ENCODE measurements at places on chromosomes 5 and 9.
A peak's percentile ranks its signal among the peaks of the same experiment; 100 is the strongest.

- DNase-seq, result no peak
Observed at GRCh38 chr5:73678807-73679206, 52.8 kb downstream of the ARHGEF28 start.

DNA sequence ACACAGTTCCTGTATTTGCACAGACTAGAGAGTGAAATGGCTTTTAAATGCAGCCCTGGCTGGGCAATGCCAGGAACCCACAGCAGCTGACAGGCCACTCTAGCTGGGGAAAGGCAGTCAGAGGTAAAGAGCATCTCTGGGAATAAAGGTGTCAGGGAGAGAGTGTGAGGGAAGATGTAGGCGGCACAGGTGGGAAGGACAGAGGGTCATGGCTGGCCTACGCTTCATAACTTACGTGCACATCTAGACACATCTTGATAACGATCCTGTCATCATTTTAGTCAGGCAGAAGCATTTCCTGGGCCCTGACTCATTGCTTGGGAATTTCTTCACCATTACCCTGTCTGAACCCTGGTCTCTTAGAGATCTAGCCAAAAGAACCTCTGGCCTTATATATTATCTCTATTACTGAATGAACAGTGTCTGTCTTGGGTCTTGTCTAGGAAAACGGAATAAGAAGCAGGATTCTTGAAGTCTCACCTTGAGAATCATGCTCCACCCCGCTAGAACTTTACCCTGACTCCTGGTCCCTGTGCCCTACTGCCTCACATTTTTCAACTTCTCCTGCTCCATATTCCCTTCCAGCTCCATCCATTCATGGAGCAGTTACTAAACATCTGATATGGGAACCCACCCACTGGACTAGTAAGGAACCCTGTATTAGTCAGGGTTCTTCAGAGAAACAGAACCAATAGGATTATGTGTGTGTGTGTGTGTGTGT, 106.4 kb upstream of the ELL2 start:
- no peak for DNase-seq

GRCh38 chr5:6328173-6328572, 50.2 kb downstream of the MED10 start:
- no peak for DNase-seq

DNA sequence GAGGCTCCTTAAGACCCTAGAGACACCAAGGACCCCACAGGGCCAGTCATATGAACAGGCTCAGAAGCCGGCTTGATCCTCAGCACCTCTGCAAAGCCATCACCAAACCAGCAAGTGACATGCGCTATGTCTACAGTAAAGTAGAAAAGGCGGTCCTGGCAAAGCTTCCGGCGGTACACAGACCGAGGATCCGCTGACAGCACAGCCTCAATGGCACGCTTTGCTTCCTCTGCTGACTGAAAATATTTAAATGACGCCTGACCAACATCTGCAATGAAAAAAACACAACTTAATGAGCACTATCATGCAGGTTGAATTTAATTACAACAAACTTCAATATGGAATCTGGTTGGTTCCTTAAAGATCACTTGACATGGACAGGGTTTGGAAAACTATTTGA, 17.6 kb downstream of the TRMO start:
- DNase-seq, result no peak

- DNase-seq, result no peak
Observed at GRCh38 chr5:174718880-174719610, 5.3 kb upstream of the MSX2 start.

- DNase-seq, result no peak
Observed at GRCh38 chr9:95841377-95841776, 34.1 kb upstream of the ERCC6L2 start.

DNA sequence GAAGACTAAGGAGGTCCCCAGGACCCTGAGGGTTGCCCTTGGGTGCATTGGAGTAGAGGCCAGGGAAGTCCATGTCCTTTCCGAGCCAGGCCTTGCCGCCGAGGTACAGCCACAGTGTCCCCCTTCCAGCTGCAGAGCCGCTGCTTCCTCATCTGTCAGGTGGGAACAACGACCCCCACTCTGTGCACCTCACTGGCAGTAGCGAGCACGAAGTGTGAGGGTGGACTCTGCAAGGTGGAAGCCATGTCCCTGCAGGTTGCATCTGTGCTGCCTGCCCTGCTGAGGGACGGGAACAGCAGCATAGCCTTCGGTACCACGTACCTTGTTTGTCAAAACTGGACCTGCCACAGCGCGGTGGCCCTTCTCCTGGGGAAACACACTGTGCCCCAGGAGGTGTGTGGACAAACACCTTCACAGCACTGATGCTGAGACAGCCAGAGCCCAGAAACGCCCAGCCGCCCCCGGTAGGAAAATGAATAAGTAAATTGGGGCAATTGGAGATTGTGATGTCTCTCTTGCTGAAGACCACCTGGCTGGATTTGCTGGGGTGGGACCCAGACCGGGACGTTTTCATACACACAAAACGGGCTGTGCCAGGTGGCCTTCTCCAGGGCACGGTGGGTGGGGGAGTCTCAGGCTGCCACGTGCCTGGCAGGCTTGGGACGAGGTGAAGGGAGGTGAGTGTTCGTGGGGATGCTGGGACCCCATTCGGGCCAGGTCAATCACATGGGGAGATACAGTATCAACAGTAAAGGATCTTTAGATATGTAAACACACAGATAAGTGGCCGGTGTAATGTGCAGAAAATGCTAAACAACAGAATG, 157.3 kb downstream of the RXRA start:
- DNase-seq, result no peak

GRCh38 chr5:175922192-175922885, 45.8 kb downstream of the THOC3 start:
- no peak for DNase-seq

GRCh38 chr5:38070304-38070950, 187.9 kb upstream of the EGFLAM start:
- DNase-seq, result no peak

GRCh38 chr9:116327701-116328405, 174.3 kb downstream of the PAPPA start:
- DNase-seq, result no peak

- no peak for DNase-seq
Observed at GRCh38 chr5:40909264-40909663, at the start of gene C7. Gene C7, plus strand, starts transcription at chr5:40909497. Its CDS starts 114 bp downstream, at chr5:40909611.

- DNase-seq, result no peak
Observed at GRCh38 chr5:149817539-149818060, 87.5 kb downstream of the PPARGC1B start.

- DNase-seq, result no peak
Observed at GRCh38 chr9:127411122-127411521, 13.1 kb upstream of the ZNF79 start.

DNA sequence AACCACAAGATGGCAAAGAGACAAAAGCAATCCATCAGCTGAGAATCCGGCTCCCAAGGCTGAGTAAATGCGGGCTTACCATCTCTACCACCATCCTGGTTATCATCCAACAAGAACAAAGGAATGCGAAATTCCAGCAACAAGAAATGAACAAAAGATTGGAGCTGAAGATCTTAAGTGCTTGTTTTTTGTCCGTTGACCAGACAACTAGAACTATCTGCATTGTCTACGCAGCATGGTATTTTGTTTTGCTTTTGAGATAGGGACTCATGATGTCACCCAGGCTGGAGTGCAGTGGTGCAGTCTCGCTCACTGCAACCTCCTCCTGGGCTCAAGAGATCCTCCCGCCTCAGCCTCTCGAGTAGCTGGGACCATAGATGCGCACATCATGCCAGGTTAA, 88.9 kb downstream of the ZNF366 start:
- DNase-seq, result no peak

GRCh38 chr9:116049456-116049855, 104.1 kb upstream of the PAPPA start:
- no peak for DNase-seq

DNA sequence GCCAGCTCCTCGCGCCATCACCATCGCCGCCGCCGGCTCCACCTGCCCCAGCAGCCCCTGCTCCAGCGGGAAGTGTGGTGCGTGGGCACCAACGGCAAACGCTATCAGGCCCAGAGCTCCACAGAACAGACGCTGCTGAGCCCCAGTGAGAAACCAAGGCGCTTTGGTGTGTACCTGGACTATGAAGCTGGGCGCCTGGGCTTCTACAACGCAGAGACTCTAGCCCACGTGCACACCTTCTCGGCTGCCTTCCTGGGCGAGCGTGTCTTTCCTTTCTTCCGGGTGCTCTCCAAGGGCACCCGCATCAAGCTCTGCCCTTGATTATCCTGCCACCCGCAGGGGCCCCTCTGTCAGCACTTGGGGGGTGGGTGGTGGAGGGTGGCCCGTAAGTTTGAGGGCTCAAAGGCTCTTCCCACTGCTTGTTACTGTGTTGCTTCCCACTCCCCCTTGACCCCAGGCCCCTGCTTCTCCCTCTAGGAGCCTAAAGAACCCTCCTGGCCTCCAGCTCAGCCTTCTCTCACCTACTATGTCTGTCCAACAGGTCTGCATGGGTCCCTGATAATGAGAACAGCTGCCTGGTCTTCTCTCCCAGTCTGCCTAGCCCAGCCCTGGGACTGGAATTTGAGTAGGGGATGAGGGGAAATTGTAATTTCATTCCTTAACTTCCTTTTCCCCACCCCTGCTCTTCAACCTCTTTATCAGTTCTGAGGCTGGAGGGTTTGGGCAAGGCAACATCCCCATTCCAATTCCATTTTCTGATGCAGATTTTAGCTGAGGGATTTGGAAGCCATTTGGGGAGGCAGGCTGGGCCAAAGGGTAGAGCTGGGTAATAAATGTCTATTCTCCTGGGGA, 9.0 kb downstream of the RACK1 start:
- no peak for DNase-seq

DNA sequence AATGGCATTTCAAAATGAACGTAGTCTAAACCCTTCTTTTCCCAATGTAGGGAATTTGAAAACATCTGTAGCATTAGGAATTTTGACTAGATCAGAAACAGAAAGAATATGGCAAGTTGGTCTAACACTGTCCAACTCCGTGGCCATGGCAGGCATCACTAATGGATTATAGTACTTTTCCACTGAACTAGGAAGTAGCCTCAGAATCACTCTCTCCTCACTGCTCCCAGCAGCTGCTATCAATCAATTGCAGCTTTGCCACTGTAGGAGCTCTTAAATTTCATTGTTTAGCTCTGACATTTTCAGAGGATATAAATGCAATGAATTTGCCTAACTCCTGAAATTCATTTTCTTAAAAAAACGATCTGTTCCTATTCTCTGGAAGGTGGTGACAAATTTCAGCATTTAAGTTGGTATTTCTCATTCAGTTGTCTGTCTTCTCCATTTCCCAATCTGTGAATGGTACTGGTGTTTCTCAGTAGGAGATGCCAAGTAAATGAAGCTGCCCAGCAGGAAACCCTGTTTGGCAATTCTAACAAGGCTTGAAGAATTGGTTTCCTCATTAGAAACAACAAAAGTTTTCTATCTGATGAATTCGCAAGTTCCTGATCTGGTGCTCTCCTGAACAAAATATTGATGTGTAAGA, 64.7 kb downstream of the TLR4 start:
- no peak for DNase-seq

DNA sequence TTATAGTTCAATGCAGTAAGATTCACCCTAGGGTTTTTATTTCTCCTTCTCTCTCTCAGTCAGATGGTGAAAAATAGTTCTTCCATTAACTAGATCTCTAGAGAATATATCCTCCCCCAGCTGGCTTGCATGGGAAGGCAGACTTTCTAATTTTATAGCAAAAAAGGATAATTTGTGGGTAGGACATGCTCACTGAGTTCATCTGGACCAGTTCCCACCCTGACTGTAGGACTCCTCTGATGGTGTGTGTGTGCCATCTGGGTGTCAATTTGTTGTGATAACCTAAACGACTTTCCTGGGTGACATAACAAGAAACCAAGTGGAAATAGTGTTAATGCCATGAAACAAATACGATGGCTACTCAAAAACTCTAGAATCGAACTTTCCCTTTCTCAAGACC, 44.9 kb downstream of the APBA1 start:
- DNase-seq, result no peak

- no peak for DNase-seq
Observed at GRCh38 chr9:105854783-105855724, 160.7 kb downstream of the TMEM38B start.

- DNase-seq, result no peak
Observed at GRCh38 chr5:32217886-32218396, 43.8 kb upstream of the GOLPH3 start.

- DNase-seq, result no peak
Observed at GRCh38 chr5:179837076-179838011, 16.6 kb downstream of the SQSTM1 start.

DNA sequence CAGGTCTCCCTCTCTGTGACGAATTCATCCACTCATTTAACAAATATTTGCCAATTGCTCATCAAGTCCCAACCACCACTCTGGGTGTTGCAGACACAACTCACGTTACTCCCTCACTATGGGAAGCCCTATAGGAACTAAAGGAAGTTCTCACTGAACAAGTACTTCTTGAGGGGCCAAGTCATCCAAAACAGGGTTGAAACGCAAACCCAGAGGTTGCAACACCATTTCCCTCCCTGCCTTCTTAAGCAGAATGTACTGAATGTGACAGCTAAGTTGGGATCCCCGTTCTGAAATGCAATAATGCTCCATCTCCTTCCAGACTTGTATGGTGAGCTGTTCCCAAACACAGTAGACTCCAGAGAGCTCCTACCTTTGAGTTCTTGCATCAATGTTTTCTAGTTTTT, 34.3 kb downstream of the EPB41L4B start:
- no peak for DNase-seq

GRCh38 chr9:27573634-27574590, 631 bp upstream of the C9orf72 start:
- DNase-seq, result peak; percentile 46

Data from GM12892 (cell line).